A549 treated with ZK216348 at 1 μM for 4 hours (cell line): ENCODE measurements at places on chromosomes 6 and 20. TPM values are rescaled to one million over a fixed set of nuclear protein-coding genes. Genes with fewer than 3 reads are reported as not detected.

Gene MBOAT1
- total RNA-seq, result 2.2 to 3.9 TPM (median 3.0 TPM) in 5 replicates

Gene WFDC5
- total RNA-seq, result not detected in 5 replicates

Gene SMLR1
- not detected in 5 replicates for total RNA-seq

Gene LYRM4
- total RNA-seq, result 29.5 to 33.5 TPM (median 30.2 TPM) in 5 replicates

Gene C2
- 0.33 to 0.47 TPM in 2 of 5 replicates, not detected in the others for total RNA-seq

Gene OPRM1
- not detected in 5 replicates for total RNA-seq

Gene CALHM4
- not detected in 5 replicates for total RNA-seq

Gene HLA-DQA1
- total RNA-seq, result not detected in 5 replicates

Gene GGTLC1
- total RNA-seq, result not detected in 5 replicates

Gene EPPIN
- not detected in 5 replicates for total RNA-seq

Gene VNN1
- total RNA-seq, result 0.04 to 0.09 TPM (median 0.07 TPM) in 5 replicates

Gene PPP2R5D
- 26.4 to 30.0 TPM (median 27.2 TPM) in 5 replicates for total RNA-seq

Gene CLVS2
- 0.02 to 0.23 TPM (median 0.13 TPM) in 5 replicates for total RNA-seq

Gene C6orf47
- total RNA-seq, result 11.1 to 14.5 TPM (median 12.9 TPM) in 5 replicates

Gene PKIB
- total RNA-seq, result 0.54 to 0.66 TPM (median 0.66 TPM) in 5 replicates

Gene LY6G6C
- total RNA-seq, result 0.20 to 0.42 TPM (median 0.29 TPM) in 3 of 5 replicates, not detected in the others

Gene FAM83C
- 0.07 to 0.15 TPM (median 0.12 TPM) in 4 of 5 replicates, not detected in the other for total RNA-seq

Gene MRAP2
- 1.1 to 2.0 TPM (median 1.8 TPM) in 5 replicates for total RNA-seq

Gene HMGCLL1
- 0.11 to 0.15 TPM (median 0.12 TPM) in 3 of 5 replicates, not detected in the others for total RNA-seq

Gene ZNF334
- not detected in 5 replicates for total RNA-seq

Gene EPHA7
- total RNA-seq, result 0.04 to 0.09 TPM (median 0.06 TPM) in 5 replicates

Gene EYA2
- total RNA-seq, result 2.4 to 3.8 TPM (median 2.6 TPM) in 5 replicates

Gene SIRPA
- total RNA-seq, result 22.1 to 30.1 TPM (median 25.4 TPM) in 5 replicates

Gene CNBD2
- total RNA-seq, result 3.7 to 7.7 TPM (median 5.7 TPM) in 5 replicates

Gene FAM83B
- 0.07 to 0.08 TPM (median 0.07 TPM) in 3 of 5 replicates, not detected in the others for total RNA-seq

Gene MAVS
- 17.0 to 27.0 TPM (median 23.7 TPM) in 5 replicates for total RNA-seq

Gene PRKN
- total RNA-seq, result not detected in 5 replicates

Gene CASS4
- total RNA-seq, result 0.08 to 0.09 TPM in 2 of 5 replicates, not detected in the others

Gene OPN5
- total RNA-seq, result not detected in 5 replicates

Gene UBD
- total RNA-seq, result 0.35 to 0.74 TPM (median 0.53 TPM) in 5 replicates

Gene PRICKLE4
- total RNA-seq, result 0.70 to 1.6 TPM (median 1.1 TPM) in 4 of 5 replicates, not detected in the other

Gene SRSF6
- total RNA-seq, result 106 to 127 TPM (median 109 TPM) in 5 replicates

Gene CLPSL1
- not detected in 5 replicates for total RNA-seq

Gene RTEL1
- total RNA-seq, result 2.7 to 9.2 TPM (median 7.3 TPM) in 5 replicates

Gene BTNL2
- not detected in 5 replicates for total RNA-seq

Gene PROKR2
- total RNA-seq, result not detected in 5 replicates

Gene FAM162B
- total RNA-seq, result not detected in 5 replicates

Gene TSPO2
- total RNA-seq, result not detected in 5 replicates

Gene TMEM217
- total RNA-seq, result 0.19 to 1.5 TPM (median 0.76 TPM) in 5 replicates
